MM.1S (cell line): ENCODE measurements at places on chromosomes 12 and 14.

GRCh38 chr14:75214558-75214957 lies 38.1 kb upstream of the TMED10 start:
- DNase-seq = no peak

GRCh38 chr14:96888158-96888557 lies 91.0 kb downstream of the VRK1 start:
- peak; percentile 79 for DNase-seq

GRCh38 chr14:100333827-100334226 lies 10.7 kb downstream of the SLC25A47 start:
- no peak for DNase-seq

DNA sequence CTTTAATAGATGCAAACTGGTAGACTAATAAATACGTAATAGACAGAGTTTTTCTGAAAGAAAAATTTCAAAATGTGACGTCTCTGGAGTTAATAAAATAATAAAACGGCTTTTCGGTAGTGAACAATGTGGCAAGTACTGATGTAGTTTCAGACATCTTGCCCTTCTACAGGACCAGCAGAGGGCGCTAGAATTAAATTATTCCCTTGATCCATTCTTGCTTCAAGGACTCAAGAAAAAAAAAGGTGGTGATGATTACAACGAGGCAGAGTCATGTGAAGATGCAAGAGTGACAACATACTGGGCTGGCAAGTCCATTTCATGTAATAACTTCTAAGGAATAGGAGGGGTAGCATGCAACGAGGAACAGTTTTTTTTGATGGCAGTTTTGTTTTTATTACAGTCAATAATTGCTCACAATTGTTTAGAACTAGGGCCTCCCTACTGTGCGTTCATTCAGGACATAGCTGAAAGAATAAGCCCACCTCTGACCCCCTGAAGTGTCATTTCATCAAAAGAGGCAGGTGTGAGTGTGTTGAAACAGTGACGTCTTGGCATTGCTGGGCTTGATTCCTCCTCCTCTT lies 101.0 kb upstream of the GZMB start:
- DNase-seq = peak; percentile 36

DNA sequence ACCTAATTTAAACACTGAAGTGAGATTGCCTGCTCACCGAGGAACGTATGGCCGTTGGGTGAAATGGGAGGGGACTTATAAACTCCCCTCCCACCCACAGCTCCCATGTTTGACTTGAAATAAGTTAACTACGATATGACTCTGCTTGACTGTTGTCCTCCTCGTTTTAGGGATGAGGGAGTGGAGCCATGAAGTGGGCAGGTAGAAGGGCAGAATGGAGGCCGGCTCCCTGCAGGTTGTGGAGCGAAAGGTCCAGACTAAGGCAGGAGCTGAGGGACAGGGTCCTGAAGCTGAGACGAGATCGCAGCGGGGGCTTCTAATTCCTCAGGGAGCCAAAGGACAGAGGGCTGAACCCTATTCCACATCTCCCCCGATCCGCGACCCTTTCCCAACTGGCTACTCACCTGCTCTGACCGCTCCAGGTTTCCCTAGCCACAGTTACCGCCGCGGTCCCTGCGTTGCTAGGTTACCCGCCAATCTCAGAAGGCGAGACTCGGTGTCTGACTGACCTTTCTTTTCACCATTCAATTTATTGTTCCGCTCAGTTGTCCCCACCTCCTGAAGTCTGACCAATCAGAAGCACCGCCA lies 577 bp upstream of the TPCN1 start:
- DNase-seq = no peak

DNA sequence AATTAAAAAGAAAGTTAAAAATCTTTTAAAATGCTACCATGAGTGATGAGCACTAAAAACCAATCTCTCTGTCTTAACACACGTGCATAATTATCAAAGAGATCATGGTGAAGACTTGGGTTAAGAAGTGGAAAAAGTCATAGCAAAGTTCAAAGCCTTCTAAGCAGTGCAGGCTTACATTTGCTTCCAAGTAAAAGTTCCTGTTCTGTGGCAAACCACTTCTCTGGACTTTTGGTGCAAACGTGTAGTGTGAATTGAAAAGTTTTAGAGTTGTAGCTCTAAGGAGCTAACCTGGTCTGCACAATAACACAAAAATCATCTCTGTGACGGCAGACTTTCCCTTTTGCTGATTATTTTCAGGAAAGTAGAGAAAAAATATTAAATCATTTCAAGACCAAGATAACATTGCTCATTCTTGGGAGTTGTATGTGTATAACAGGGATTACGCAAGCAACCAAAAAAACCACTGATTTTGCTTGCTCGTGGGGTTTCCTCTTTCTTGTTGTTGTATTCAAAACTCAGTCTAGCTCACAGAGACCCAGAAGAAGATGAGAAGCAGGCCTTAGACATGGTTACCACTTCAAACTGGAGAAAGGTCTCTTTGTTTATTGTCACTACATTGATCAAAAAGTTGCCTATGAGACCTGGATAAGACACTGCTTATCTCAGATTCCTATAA lies 2.3 kb upstream of the GLIPR1 start:
- DNase-seq = no peak

DNA sequence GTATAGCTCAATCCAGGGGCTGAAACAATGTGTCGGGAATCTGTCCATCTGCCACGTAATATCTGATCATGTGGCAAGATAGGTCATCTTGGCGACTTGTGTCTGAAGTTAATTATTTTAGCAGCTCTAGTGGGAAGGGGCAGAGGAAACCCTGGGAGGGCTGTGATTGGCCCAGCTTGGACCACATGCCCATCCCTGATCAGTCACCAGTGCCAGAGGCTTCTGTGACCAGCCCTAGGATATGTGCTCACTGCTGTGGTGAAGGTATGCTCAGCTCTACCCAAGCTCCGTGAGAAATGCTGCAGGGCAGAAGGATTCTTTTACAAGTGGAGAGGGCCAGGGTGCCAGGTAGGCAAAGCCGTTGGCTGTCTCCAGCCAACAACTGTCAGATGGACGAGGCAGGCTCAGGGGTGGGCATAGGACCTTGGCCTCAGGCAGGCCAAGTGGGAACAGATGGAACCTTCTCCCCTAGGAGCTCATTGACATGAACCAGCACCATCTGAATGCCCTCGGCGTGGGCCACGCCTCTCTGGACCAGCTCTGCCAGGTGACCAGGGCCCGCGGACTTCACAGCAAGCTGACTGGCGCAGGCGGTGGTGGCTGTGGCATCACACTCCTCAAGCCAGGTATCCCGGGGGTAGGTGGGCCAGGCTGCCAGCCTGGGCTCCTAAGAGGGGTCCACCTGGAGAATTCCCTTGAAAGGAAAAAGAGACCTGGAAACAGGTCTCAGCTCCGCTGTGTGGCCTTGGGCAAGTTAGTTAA lies 21.1 kb downstream of the MVK start:
- DNase-seq = no peak

GRCh38 chr12:114916541-114916940 lies 232.6 kb upstream of the TBX3 start:
- no peak for DNase-seq

DNA sequence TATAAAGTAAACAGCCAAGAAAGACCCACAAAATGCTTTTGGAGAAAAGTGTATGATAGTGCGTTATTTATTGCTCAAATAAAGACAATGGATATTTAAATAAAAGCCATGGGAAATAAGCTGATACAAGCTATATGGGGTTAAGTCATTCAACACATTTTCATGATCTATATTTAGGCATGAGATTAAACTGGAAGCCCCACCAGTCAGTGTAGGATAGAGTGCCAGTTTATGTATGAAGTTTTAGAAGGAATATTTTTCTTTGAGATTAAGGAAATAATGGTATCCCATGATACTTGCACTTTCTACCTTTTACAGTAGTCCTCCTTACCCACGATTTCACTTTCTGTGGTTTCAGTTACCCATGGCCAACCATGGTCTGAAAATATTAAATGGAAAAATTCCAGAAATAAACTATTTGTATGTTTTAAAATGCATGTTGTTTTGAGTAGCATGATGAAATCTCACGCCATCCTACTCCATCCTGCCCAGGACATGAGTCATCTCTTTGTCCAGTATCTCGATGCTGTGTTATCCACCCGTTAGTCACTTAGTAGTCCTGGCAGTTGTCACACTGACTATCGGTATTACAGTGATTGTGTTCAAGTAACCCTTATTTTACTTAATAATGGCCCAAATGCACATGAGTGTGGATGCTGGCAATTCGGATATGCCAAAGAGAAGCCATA lies 22.3 kb downstream of the SYT1 start:
- DNase-seq = no peak

- no peak for DNase-seq
These were observed 34.7 kb upstream of the ADAMTS20 start for GRCh38 chr12:43586646-43587245.

DNA sequence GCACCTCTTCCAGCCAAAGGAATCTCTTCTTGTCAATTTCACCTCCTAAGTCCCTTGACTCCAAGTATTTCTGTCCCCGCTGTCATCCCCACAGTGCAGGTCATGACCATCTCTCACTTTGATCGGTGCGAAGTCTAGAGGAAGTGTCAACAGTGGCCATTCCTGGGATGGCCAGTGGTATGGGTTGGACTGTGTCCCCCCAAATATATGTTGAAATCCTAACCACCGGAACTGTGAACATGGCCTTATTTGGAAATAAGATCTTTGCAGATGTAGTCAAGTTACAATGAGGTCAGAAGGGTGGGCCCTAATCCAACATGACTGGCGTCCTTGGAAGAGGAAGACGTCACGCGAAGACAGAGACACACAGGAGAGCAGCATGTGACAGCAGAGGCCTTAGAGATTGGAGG lies 155.9 kb upstream of the PRMT8 start:
- DNase-seq = no peak

GRCh38 chr12:69545081-69545480 lies 40.2 kb upstream of the CCT2 start:
- no peak for DNase-seq

- DNase-seq = no peak
These were observed 35.6 kb downstream of the LEMD3 start for GRCh38 chr12:65204886-65205525.

GRCh38 chr12:77166696-77167095 lies 101.3 kb upstream of the E2F7 start:
- DNase-seq = no peak

GRCh38 chr14:54435500-54435981 lies 5.6 kb downstream of the CNIH1 start:
- no peak for DNase-seq

DNA sequence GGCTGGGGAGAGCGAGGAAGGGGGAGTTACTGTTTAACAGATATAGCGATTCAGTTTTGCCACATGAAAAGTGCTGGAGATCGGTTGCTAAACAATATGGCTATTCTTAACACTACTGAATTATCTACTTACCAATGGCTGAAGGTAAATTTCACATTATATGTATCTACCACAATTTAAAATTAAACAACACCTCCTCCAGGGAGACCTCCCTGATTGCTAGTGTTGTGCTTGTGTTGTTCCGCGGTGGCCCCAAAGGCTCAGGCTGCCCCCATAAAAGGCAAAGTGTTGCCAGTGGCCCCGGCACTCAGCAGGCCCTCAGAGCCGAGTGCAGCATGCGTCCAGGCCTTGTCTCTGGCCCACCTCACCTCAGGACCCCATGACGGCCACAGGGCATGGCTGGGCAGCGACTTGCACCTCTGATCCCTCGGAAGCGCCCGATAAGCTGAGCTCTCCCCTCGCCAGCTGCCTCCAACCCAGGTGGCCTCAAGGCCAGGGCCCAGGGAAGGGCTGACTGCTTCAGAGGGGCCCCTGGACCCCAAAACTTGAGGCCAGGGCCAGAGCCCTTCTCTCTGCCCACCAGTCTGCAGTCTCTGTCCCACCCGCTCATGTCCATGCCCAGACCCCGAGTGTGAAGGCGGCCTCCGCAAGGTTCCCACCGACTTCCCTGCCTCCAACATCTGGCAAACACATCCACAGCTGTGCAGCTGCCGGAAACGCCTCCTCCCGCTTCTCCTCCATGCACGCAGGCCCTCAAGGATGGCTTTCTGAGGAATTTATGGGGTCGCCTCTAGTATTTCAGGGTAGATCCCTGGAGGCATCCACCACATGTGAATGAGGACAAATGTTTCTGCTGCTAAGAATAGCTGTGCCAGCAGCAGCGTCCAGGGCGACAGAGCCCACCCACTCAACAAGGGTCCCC lies 60.0 kb downstream of the NCOR2 start:
- no peak for DNase-seq

DNA sequence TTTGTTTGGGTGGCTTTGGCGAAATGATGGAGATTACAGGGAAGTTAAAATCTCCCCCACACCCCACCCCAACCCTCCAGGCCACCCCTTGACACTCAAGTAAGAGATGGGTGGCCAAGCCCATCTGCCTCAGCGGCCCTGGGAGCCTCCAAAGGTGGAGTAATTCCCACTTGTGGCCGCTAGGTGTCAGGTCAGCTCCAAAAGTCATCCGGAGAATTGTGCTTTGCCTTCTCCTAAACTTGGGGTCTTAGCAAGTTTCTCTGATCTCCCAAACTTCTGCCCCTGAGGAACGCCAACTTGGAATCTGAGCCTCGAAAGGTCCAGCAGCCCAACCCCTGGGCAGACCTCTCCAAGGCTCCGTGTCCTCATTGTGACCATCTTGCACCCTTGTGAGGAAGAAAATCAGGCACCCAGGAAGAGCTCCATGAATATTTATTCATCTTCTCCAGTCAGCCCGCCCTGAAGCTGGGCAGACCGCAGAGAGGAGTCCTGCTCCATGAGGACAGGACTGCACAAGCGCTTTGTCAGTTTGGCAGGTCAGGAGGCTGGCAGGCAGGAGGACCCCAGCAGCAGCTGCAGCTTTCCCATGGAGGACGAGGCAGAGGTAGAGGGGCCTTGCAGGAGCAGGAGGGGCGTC lies 46.7 kb downstream of the LRRC74A start:
- peak; percentile 29 for DNase-seq

DNA sequence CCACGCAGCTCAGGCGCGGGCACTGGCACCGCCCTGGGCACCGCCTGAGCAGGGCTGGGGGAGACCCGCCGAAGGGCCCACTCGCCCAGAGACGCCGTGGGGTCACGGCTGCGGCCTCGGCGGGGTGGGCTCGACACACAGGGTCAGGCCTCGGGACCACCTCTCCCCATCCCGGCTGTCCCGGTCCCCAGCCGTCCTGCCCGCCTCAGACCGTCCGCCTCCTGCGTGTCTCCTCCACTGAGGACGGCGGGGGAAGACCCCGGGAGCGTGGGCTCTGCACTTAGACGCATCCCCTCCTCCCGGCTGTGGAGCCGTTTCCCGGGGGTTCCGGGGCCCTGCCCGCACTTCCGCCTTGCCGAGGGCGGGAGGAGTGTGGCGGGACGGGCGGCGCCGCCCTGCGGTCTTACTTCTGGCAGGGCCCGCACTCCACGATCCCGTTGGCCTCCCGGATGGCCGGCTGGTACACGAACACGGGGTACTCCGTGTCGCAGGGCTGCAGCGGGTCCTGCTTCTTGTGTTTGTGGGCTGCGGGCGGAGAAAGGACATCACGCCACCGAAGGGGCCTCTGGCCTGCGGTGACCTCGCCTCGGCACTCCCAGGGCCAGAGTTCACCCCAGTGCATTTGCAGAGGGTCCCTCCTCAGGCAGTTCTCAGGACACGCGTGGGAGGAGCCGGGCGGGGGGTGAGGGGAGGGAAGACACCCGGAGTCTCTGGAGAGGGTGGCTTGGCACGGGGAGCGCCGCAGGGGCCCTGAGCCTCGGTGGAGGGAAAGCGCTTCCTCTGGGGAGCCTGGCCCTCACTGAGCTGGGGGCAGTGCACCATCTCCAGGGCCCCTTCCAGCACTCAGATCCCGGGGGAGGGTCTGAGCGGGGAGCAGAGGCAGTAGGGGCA lies 23.1 kb upstream of the LRTM2 start:
- DNase-seq = peak; percentile 25
